ENCODE measurements at places on chromosomes 2 and 18. TPM values are rescaled to one million over a fixed set of nuclear protein-coding genes. Genes with fewer than 3 reads are reported as not detected.

The ZSWIM2 gene
- total RNA-seq, result not detected

The HYCC2 gene
- total RNA-seq, result 8.0 TPM

The CYP26B1 gene
- 0.36 TPM for total RNA-seq

The IL36B gene
- total RNA-seq, result not detected

The ACMSD gene
- not detected for total RNA-seq

The CAVIN2 gene
- total RNA-seq, result not detected

The GCG gene
- total RNA-seq, result not detected

The IL37 gene
- total RNA-seq, result not detected

The PPM1G gene
- total RNA-seq, result 201 TPM

The INPP1 gene
- total RNA-seq, result 3.0 TPM

All from H1 (cell line).